ENCODE measurements at places on chromosomes 6 and 20. TPM values are rescaled to one million over a fixed set of nuclear protein-coding genes. Genes with fewer than 3 reads are reported as not detected.

DNA sequence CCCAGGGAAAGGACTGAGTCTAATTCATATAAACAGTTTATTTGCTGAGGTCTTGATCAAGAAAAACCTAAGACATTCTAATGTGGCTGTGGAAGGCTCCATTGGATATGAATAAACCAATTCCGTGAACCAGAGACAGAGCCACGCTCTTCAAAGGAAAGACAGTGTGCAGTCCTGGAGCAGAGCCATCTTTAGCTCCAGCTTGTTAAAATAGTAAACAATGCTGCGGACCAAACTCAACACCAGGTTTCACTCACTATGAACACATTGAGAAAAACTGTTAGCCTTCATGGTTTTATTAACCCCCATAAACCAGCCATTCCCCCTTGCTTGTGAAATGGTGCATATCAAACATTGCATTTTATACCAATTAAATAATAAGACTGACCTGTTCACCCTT, 61.9 kb downstream of the COL9A1 start:
- no peaks in the 10 kb centered on the region for H3K36me3 ChIP-seq
- H3K4me1 ChIP-seq: no peaks in the 10 kb centered on the region
- H3K4me3 ChIP-seq: no peak overlapping the region
- DNase-seq: no peak

DNA sequence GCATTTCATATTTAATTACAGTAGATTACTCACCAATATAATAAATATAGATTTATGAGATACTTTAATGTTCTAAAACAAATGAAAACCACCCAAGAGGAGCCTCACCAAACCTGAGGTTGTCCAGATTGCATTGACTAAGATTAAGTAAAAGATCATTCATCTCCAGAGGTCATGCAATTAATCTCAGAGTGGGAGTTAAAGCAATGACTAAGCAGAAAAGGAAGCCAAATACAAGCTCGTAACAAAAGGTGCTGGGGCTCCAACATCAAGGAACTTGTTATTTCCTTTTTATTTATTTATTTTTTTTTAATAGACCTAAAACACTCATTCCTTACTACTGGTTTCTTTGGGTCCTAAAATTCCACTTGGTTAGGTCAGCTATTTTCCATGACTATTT, 57.7 kb downstream of the RSPO3 start:
- no peak for DNase-seq
- H3K4me3 ChIP-seq: no peak overlapping the region
- no peak overlapping the region for H3K27ac ChIP-seq
- no peaks in the 10 kb centered on the region for H3K36me3 ChIP-seq

DNA sequence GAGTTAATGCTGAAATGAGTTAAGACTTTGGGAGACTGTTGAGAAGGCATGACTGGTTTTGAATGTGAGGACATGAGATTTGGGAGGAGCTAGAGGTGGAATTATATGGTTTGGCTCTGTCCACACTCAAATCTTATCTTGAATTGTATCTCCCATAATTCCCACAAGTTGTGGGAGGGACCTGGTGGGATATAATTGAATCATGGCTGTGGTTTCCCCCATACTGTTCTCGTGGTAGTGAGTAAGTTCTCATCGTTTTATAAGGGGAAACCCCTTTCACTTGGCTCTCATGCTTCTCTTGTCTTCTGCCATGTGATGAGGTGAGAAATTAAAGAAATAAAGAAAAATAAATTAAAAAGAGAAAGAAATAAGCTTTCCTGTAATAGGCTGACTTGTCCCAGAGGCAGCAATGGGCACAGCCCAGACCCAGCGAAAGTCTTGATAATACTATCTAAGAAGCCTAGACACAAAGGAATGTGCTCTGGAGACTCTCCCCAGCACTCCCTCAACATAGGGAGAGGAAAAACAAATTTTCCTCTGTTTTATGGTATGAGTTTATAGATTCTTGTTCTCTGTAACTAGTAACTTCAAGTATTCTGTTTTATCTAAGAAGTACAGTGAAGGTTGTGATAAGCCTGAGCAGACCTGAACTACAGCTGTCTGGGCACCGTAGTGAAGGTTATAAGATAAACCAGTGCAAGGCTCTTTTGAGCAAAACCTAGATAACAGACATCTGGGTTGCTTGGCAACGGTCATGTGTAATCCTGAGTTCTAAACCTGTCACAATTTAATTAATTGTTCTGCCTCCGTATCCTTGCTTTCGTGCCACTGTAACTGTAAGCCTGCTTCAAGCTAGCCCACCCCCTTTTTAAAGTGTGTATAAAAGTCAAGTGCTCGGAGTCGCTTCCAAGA, 88.9 kb upstream of the ECI2 start:
- no peak overlapping the region for H3K4me3 ChIP-seq
- peaks cover 12% of the 10 kb centered on the region for H3K4me1 ChIP-seq
- peaks cover 7% of the 10 kb centered on the region for H3K27me3 ChIP-seq
- peak; percentile 6 for DNase-seq
- H3K36me3 ChIP-seq: no peaks in the 10 kb centered on the region

GRCh38 chr20:13222319-13222716, 1.2 kb downstream of the ISM1 start:
- no peak for DNase-seq
- peak overlapping the region; percentile 63 for H3K4me3 ChIP-seq
- no peaks in the 10 kb centered on the region for H3K36me3 ChIP-seq
- H3K27me3 ChIP-seq: peaks cover 34% of the 10 kb centered on the region
- no peaks in the 10 kb centered on the region for H3K4me1 ChIP-seq

GRCh38 chr6:79506251-79506650, 31.0 kb downstream of the LCA5 start:
- H3K4me1 ChIP-seq: no peaks in the 10 kb centered on the region
- H3K27ac ChIP-seq: no peak overlapping the region
- no peaks in the 10 kb centered on the region for H3K27me3 ChIP-seq
- H3K4me3 ChIP-seq: no peak overlapping the region

DNA sequence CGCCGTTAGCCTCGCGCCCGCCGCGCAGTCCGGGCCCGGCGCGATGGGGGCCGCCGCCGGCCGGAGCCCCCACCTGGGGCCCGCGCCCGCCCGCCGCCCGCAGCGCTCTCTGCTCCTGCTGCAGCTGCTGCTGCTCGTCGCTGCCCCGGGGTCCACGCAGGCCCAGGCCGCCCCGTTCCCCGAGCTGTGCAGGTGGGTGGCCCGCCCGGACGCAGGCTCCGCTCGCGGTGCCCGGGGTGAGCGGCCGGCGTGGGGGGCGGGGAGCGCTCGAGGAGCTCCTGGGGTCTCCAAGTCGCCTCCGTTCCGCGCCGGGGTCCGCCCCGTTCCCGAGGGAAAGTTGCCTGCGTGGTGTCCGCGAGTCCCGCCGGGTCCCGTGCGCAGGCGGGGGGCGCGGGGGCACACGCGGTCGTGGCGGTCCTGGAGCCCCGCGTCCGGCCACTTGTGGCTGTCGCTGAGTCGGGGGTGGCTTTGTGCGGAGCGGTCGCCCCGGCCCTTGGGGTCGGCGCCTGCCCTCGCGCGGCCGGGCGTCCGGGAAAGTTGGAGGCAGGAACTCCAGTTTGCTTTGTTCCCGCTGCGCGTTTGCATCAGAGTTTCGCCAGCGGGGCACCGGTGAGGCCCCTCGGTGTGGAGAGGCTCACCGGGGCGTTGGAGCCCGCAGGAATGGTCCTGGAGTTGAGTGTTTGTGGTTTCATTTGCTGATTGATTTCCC, 476 bp downstream of the IGF2R start:
- H3K4me1 ChIP-seq: peaks cover 59% of the 10 kb centered on the region
- DNase-seq: peak; percentile 8
- no peaks in the 10 kb centered on the region for H3K27me3 ChIP-seq

- H3K4me3 ChIP-seq: no peak overlapping the region
- no peaks in the 10 kb centered on the region for H3K36me3 ChIP-seq
- no peak overlapping the region for H3K27ac ChIP-seq
Measured at GRCh38 chr20:9810738-9811137, 28.1 kb downstream of the PAK5 start.

- no peaks in the 10 kb centered on the region for H3K27me3 ChIP-seq
- no peak overlapping the region for H3K27ac ChIP-seq
- H3K36me3 ChIP-seq: peaks cover 9% of the 10 kb centered on the region
- H3K4me3 ChIP-seq: no peak overlapping the region
- DNase-seq: no peak
- peaks cover 6% of the 10 kb centered on the region for H3K4me1 ChIP-seq
Measured at GRCh38 chr6:89758830-89759229, 60.8 kb downstream of the MDN1 start.

DNA sequence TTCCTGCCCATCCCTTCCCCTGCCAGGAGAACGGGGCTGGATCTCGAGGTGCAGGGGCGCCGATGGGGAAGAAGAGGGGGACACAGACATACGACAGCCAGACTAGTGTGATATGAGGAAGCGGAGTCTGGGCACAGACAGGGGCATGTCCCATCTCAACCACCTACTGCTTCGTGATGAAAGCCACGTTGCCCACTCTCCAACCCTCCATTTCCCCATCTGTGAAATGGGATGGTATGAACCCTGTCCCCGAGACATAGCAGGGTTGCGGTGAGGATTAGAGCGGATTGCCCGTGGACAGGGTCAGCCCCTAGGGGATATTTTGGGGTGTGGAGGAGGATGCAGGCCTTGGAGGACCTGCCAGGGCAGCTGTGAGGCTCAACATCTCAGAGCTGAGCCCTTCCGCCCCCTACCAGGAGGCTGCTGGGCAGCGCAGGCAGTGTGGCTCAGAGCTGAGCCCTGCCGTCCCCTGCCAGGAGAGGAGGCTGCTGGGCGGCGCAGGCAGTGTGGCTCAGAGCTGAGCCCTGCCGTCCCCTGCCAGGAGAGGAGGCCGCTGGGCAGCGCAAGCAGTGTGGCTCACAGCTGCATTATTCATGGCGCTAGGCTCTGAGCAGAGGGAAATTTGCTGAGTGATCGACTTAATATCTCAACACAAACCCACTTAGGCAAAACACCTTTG, 71.7 kb downstream of the GRM4 start:
- no peaks in the 10 kb centered on the region for H3K36me3 ChIP-seq
- peaks cover 23% of the 10 kb centered on the region for H3K27me3 ChIP-seq
- DNase-seq: no peak
- no peak overlapping the region for H3K4me3 ChIP-seq
- H3K4me1 ChIP-seq: no peaks in the 10 kb centered on the region

- no peaks in the 10 kb centered on the region for H3K4me1 ChIP-seq
- DNase-seq: no peak
- H3K4me3 ChIP-seq: no peak overlapping the region
- no peaks in the 10 kb centered on the region for H3K27me3 ChIP-seq
Measured at GRCh38 chr6:164069350-164069990, 655.0 kb downstream of the QKI start.

GRCh38 chr6:11618533-11618932, 81.0 kb downstream of the TMEM170B start:
- no peak overlapping the region for H3K4me3 ChIP-seq
- peaks cover 39% of the 10 kb centered on the region for H3K4me1 ChIP-seq
- no peak for DNase-seq
- H3K36me3 ChIP-seq: peaks cover 4% of the 10 kb centered on the region

- H3K27me3 ChIP-seq: no peaks in the 10 kb centered on the region
- no peak for DNase-seq
- H3K36me3 ChIP-seq: no peaks in the 10 kb centered on the region
- H3K4me1 ChIP-seq: no peaks in the 10 kb centered on the region
Measured at GRCh38 chr6:114712129-114712662, 369.4 kb upstream of the HS3ST5 start.

DNA sequence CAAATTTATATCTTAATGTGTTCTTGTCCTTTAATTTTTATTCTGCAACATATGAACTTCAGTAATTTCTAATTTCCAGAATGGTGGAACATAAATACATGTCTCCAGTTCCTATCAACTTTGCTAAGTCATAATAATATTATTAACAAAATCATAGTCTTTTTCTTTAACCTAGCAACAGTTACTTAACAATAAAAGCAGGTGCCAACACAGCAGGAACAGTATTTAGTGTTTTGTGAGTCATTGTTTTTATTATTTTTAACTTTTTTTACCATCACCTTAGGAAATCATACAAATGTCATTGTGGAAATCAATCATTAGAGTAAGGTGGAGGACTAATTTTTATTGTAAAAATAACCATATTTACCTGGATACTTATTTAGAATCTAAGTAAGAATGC, 133.5 kb downstream of the PLCB1 start:
- no peaks in the 10 kb centered on the region for H3K36me3 ChIP-seq
- DNase-seq: no peak
- H3K4me1 ChIP-seq: peaks cover under 1% of the 10 kb centered on the region
- H3K4me3 ChIP-seq: no peak overlapping the region
- H3K27me3 ChIP-seq: no peaks in the 10 kb centered on the region
- H3K27ac ChIP-seq: no peak overlapping the region

DNA sequence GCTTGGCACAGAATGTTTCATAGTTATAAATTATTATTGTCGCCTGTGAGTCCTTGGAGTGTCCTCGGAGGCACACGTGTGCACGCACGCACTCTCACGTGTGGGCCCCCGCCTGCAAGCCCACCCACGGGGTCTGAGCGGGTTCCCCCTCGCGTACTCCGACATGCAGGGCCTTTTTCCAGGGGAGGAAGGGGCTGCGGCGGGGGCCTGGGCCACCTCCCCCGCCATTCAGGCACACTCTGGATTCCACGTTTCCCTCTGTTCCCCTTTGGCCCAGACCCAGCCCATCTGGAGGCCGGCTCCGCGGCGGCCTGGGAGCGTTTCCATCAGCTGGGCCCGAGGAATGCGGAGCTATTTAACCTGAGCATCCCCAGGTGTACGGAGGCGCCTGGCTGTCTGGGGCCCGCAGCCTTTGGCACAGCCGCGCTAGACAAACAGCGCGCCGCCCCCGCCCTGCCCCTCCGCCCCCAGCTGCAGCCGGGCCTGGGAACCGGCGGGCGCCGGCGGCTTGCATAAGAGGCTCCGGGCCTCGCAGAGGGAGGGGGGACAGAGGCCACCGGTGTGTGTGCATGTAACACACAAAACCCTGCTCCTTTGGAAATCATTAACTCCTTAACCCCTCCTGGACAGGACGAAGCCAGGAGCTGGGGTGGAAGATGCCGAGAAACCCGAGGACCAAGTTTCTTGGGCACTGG, 3.3 kb downstream of the ID1 start:
- H3K4me3 ChIP-seq: peak overlapping the region; percentile 96
- peaks cover 38% of the 10 kb centered on the region for H3K27me3 ChIP-seq
- peak overlapping the region; percentile 99 for H3K27ac ChIP-seq
- peaks cover 29% of the 10 kb centered on the region for H3K36me3 ChIP-seq
- DNase-seq: peak; percentile 45

NRSN1 gene
- total RNA-seq: not detected

SNAI1 gene
- total RNA-seq: 5.9 TPM

PLA2G7 gene
- total RNA-seq: not detected

TTPAL gene
- 33.9 TPM for total RNA-seq

DCBLD1 gene
- total RNA-seq: 41.7 TPM

Data from HFFc6 (cell line).